ENCODE measurements at places on chromosomes 2 and 18. TPM values are rescaled to one million over a fixed set of nuclear protein-coding genes. Genes with fewer than 3 reads are reported as not detected.

DNA sequence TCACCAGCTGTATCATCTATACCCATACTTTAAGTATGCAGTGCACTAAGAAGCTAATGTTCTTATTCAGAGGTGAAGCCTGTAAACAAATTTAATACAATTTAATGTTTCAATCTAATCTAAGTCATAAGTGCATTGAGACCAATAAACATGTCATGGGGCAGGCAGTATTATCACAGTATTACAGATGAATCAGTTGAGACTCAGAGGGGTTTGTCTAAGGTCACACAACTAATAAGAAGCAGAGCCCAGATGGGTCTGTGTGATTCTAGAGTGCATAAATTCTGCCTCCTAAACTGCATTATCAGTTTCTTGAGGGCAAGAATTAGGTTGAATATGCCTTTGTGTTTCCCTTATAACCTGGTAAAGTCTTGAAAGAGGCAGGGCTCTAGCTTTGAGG is 140.9 kb upstream of the RNF152 start:
- H3K4me1 ChIP-seq = no peaks in the 10 kb centered on the region
- DNase-seq = no peak
- no peaks in the 10 kb centered on the region for H3K36me3 ChIP-seq
- H3K27me3 ChIP-seq = no peaks in the 10 kb centered on the region

- H3K36me3 ChIP-seq = no peaks in the 10 kb centered on the region
- no peak for DNase-seq
- no peak overlapping the region for H3K27ac ChIP-seq
- no peaks in the 10 kb centered on the region for H3K4me1 ChIP-seq
- no peaks in the 10 kb centered on the region for H3K27me3 ChIP-seq
Observed at GRCh38 chr2:182672466-182673165, 43.4 kb upstream of the DNAJC10 start.

GRCh38 chr18:61694236-61694635 is 198.6 kb downstream of the RNF152 start:
- H3K4me3 ChIP-seq = no peak overlapping the region
- DNase-seq = no peak
- no peak overlapping the region for H3K27ac ChIP-seq
- H3K27me3 ChIP-seq = no peaks in the 10 kb centered on the region
- H3K4me1 ChIP-seq = no peaks in the 10 kb centered on the region
- no peaks in the 10 kb centered on the region for H3K36me3 ChIP-seq

GRCh38 chr2:231452799-231453508 is 11.3 kb downstream of the NCL start:
- no peak for DNase-seq
- H3K4me3 ChIP-seq = no peak overlapping the region
- no peaks in the 10 kb centered on the region for H3K27me3 ChIP-seq

The CCDC121 gene
- total RNA-seq = 1.1 TPM
